Tibial nerve (tissue), 4 donors: ENCODE measurements at places on chromosomes 5 and 9. TPM values are rescaled to one million over a fixed set of nuclear protein-coding genes. Genes with fewer than 3 reads are reported as not detected.

- no peak for DNase-seq
Observed at GRCh38 chr5:60010328-60010727, 116.8 kb upstream of the PDE4D start.

The NUTM2G gene
- total RNA-seq = not detected

DNA sequence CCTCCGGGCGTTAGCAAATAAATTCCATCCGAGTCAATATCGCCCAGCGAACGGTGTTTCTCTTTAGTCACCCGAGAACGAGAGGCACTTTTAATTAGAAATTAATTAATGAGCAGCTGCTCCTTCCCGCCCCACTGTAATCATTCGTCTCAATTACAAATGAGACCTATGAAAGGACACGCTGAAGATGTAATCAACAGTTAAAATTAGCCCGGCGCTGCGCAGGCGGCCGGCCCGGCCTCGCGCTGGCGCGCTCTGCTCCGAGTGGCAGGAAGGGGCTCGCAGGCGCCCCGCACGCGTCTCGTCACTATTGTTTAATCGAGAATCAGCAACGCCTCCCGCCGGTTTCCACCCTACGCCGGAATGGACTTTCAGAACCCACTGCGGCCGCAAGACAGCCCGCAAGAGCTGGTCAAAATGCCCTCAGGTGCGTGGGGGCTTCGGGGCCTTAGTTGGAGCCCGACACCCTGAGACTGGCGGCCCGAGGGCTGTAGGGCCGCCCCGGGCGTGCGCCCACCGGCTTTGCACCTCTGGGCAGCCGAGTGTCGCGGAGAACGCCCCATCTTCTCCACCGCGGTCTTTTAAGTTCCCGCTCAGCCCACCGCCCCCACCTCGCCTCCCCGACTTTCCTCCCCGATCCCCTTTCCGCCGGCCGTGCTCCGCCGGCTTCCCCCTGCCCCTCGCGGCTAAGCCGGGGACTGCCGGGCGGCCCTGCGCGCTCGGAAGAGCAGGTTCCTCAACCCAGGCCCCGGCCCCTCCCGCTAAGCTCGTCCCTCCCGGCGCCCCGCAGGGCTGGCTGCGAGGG, 597 bp upstream of the IRX4 start:
- DNase-seq = no peak

GRCh38 chr5:78781611-78782286, 133.2 kb upstream of the LHFPL2 start:
- DNase-seq = no peak

- DNase-seq = no peak
Observed at GRCh38 chr9:123679330-123679987, 250.5 kb downstream of the DENND1A start.

The CCDC187 gene
- total RNA-seq = 0.20 TPM

GRCh38 chr5:118806571-118806970, 181.8 kb downstream of the DTWD2 start:
- DNase-seq = no peak

- no peak for DNase-seq
Observed at GRCh38 chr9:89746385-89747116, 141.7 kb downstream of the GADD45G start.

DNA sequence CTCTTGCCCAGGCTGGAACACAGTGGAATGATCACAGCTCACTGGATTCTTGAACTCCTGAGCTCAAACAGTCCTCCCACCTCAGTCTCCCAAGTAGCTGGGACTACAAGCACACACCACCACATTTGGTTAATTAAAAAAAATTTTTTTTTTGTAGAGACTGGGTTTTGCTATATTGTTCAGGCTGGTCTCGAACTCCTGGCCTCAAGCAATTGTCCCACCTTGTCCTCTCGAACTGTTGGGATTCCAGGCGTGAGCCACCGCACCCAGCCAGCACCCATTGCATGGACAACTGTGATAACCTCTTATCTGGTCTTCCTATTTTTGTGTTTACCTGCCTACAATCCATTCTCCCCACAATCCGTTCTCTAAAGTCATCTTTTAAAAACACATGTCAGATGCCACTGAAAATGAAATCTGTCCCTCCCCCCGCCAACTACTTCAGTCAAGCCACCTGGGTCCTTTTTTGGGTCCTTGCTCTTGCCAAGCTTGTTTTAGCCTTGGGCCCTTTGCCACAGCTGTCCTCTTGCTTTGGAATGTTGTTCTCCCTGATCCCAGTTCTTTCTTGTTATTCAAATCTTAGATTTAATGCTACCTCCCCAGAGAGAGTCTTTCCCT, 250.5 kb downstream of the PIK3R1 start:
- DNase-seq = no peak
